Stimulated activated CD4-positive, alpha-beta T cell treated with anti-CD3 and anti-CD28 coated beads, Interleukin-15, amount 100 ng/mL, for 48 hours (primary cell): ENCODE measurements at places on chromosomes 2 and 18.

- no peak for DNase-seq
These were observed 713.4 kb downstream of the LRRTM4 start for GRCh38 chr2:76808732-76809131.

DNA sequence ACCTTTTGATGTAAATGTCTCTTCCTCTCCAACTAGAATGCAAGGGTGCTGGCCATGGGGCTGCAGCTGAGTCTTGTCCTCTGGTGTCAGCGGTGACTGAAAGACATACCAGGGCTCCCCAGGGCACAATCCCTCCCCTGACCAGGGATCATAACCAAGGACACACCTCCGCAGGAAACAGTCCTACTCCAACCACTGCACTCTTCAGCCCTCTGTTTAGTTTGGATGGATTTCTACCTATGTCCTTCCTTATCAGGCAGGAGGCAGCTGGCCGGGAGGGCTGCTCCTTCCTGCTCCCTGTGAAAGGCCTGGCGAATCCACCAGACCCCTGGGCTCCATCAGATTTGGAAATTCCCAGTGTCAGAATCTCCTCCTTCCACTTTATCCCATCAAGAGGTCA is 185.2 kb upstream of the ID2 start:
- no peak for DNase-seq

DNA sequence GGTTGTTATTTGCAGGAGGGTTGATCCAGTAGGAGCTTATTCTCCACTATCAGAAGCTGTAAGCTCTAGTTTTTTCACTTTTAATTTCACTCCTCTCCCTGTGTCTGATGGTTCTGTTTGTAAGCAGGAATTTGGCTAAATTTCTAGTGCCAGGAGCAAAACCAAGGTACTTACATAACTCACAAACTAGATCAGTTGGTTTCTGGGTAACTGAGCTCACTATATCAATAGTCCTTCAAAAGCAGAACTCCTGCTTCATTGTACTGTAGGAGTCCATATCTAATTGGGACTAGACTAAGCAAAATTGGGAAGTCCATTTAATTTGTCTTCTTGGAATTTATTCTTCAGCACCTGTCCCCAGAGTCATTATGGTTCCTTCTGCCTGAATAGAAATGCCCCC is 20.1 kb upstream of the RAX start:
- no peak for DNase-seq

DNA sequence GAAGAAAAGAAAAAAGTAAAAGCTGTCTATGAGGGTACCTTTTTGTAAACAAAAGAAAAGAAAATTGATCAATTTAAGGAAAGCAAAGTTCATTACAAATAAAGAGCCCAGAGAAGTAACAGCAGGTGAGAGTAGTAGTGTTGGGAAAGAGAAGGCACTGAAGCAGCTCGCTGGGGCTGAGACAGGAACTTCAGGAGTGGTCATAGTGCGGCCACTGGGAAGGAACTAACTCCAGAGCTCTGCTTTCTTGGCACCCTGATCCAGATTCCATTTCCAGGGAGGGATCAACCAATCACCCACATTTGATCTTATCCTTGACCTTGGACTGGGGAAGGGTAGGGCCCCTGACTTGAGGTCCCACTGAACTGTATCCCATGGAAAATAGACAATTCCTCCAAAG is 617.6 kb downstream of the CPS1 start:
- no peak for DNase-seq

DNA sequence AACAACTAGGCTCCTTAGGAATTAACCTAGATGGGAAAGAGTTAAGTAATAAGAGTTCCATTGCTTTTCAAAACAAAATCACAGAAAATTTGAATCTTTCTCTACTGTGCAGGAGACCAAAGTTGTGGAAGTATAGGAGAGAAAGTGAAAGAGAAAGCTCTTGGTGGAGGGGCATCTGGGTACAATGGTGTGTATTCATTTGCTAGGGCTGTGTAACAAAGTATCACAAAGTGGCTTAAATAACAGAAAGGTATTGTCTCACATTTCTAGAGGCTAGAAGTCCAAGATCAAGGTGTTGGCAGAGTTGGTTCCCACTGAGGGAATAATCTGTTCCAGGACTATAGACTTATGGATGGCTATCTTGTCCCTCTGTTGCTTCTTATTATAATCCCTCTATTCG is 50.5 kb upstream of the GORASP2 start:
- no peak for DNase-seq

GRCh38 chr2:85604568-85605339 is 2.3 kb upstream of the TMEM150A start:
- no peak for DNase-seq

DNA sequence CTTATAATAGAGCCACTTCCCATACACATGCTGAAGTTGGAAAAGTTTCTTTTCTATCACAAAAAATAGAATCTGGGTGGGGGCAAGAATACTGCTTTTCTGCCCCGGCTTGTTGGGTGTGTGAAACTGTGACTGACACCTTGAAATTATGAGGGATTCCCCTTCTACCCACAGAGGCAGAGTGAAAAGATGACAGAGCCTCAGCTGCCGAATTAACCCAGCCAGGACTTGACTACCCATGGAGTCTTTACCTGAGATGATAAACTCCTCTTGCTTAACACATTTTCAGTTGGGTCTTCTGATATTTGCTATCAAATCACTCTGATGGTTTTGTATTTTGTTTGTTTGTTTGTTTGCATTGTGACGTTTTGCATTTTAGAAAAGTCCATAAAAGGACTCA is 66.0 kb upstream of the PMAIP1 start:
- DNase-seq = no peak

GRCh38 chr2:237043866-237044265 is 41.8 kb upstream of the COPS8 start:
- DNase-seq = no peak

DNA sequence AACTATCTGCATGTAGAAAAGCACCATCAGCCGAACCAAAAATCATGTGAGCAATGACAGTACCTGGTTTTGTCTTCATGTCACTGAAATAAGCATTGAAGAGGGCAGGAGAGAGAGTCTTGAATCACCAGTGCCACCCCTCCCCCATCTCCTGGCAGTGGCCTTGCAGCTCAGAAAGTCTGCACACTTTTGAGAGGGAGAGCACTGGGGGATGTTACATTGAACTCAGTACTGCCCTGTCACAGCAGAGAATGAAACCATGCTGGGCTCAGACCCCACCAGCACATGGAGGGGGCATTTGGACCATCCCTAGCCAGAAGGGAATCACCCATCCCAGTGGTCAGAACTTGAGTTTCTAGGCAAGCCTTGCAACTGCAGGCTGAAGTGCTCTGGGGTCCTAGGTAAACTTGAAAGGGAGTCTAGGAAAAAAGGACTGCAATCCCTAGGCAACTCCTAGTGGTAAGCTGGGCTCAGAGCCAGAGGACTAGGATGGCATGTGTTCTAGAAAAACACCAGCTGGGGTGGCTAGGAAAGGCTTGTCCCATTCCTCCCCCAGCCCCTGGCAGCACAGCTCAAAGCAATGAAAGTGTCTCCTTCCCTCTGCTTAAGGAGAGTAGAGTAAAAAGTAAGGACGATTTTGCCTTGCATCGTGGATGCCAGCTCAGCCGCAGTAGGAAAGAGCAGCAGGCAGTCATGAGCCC is 259.9 kb upstream of the MYT1L start:
- no peak for DNase-seq

DNA sequence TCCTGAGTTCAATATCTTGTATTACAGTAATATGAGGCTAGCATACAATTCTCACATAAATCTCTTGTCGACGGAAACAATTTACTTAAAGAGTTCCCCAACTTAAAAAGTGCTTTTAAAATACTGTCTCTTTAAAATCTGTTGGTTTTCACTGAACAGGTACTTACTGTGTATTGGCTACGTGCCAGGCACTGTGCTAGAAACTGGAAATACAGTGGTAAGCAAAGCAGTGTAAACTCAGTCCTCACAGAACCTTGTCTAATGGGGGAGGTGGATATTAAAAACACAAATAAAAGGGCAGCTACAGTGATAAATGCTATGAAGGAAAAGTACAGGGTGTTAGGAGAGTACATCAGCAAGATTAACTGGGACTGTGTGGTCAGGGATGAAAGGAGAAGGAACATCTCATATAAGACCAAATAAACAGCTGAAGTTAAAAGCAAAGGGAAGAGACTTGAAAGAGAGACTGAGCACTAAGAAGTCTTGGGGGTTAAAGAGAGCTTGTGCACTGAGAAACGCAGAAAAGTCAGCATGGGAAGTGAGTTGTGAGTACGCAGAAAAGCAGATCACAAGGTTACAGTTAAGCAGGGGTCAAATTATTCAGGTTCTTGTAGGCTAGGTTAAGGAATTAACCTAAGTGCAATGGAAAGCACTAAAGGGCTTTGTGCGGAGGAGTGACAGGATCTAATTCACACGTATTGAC is 52.5 kb downstream of the USP40 start:
- DNase-seq = no peak

GRCh38 chr18:11886577-11887110 is 21.5 kb downstream of the MPPE1 start:
- DNase-seq = no peak

DNA sequence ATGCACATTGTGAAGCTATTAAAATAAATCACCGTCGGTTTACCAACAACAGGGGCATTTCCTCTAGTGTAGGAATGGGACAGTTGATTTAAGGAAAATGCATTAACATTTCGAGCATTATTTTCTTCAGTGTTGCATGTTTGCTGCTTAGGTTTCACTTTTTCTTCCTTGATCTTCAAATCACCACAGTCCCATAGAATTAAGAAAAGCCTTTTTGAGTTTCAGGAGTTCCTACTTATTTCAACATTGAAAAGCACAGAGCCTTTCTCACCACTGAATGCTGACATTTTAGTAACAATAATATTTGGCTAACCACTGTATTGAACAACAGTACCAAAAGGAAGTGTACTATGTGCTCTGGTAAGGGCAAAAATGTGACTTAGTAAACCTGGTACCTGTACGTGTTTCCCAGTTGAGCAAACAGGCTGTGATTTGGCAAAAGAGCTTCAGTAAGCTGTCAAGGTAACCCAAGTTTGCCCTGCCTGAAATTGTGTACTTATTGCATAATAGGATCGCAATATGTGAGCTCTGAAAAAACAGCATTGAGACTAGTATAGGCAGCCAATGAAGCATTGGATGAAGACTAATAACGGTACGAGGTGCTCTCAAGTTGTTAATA is 2.2 kb downstream of the LRRTM4 start:
- no peak for DNase-seq

- no peak for DNase-seq
These were observed 289.2 kb upstream of the KYNU start for GRCh38 chr2:142588269-142588668.

DNA sequence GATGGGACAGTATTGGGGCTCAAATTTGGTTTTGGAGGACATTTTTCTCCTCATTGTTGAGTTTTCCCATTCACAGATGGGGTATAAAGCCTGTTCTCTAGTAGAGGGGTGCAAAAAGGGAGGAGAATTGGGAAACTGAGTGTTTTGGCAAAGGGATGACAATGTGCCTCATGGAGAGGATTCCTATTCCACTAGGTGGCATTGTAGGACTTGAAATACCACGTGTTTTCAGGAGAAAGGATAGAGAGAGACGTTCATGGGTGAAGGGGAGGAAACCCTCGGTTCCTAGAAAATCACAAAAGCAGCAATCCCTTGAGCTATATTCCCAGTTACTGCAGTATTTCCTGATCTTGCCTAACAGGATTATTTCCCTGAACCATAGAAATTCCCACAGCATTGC is 113.7 kb upstream of the SRD5A2 start:
- DNase-seq = no peak

GRCh38 chr2:103010306-103010705 is 248.5 kb downstream of the TMEM182 start:
- DNase-seq = no peak

- DNase-seq = no peak
These were observed 33.8 kb upstream of the TEX51 start for GRCh38 chr2:126864861-126865260.
